GM23338 (cell line): ENCODE measurements at places on chromosomes 7 and 10. TPM values are rescaled to one million over a fixed set of nuclear protein-coding genes. Genes with fewer than 3 reads are reported as not detected.

The FAM221A gene
- polyA plus RNA-seq, result 31.9 and 35.7 TPM in 2 replicates

The CUZD1 gene
- 2.5 and 3.1 TPM in 2 replicates for polyA plus RNA-seq

The NPY4R2 gene
- not detected in 2 replicates for polyA plus RNA-seq

The STEAP1B gene
- 4.5 and 4.9 TPM in 2 replicates for polyA plus RNA-seq

The AOAH gene
- not detected in 2 replicates for polyA plus RNA-seq

The TWIST1 gene
- polyA plus RNA-seq, result 0.24 and 0.35 TPM in 2 replicates

The CALHM1 gene
- 0.11 and 0.16 TPM in 2 replicates for polyA plus RNA-seq

The GTF2IRD1 gene
- 37.1 and 40.9 TPM in 2 replicates for polyA plus RNA-seq

The SAP25 gene
- 3.8 and 3.9 TPM in 2 replicates for polyA plus RNA-seq

- no peak for DNase-seq
Measured at GRCh38 chr10:33286157-33286934, 48.1 kb downstream of the NRP1 start.

DNA sequence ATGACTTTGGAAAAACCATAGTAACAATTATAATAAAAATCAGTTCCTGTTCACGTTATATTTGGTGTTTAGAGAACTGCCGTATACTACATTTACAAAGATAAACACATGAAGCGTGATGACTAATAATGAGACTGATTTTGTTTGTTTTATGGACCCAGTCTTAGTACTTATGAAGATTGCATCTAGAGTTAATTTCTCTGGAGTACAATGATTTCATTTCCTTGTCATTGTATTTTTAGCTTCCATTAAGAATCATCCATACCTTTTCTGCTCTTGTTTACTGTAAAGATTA, 2.9 kb downstream of the RBM20 start:
- no peak for DNase-seq

DNA sequence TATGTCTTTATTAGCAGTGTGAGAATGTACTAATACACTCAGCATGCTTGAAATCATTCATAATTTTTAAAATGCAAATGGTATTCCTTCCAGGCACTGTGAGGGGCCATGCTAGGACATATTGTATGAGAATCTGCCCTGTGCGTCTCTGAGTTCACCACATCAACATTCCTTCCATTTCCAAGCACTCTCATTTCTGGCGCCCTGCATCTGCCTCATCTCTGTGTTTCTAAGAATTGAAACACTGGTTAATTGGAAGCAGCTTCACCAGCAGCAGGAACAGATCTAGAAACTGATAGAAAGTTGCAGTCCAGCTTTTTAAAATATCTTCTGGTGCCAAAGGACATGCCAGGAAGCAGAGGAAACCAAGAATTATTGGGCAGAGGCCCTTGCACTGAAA, 555.9 kb upstream of the DPP6 start:
- no peak for DNase-seq

- DNase-seq, result no peak
Measured at GRCh38 chr10:121788717-121789116, 139.1 kb downstream of the ATE1 start.

GRCh38 chr10:31030260-31030659, 1.4 kb downstream of the ZNF438 start:
- no peak for DNase-seq

- DNase-seq, result no peak
Measured at GRCh38 chr10:132900211-132900756, 42.1 kb downstream of the CFAP46 start.

DNA sequence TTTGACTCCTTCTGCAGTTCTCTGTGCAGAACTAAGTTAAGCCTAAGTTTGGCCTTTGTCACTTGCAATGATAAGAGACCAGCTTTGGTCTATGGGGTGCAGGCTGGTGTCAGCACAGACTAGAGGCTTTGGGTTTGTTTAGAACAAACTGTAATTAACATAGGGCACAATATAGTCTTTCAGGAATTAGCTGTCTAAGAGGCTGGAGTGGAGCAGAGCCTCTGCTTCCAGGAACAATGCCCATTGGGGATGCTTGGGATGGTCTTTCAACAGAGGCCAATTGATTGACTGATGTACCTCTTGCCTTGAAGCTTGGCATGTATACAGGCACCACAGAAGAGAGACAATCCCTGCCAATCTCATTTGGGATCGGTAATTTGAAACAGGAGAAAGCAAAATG, 4.7 kb downstream of the SUFU start:
- DNase-seq, result no peak

DNA sequence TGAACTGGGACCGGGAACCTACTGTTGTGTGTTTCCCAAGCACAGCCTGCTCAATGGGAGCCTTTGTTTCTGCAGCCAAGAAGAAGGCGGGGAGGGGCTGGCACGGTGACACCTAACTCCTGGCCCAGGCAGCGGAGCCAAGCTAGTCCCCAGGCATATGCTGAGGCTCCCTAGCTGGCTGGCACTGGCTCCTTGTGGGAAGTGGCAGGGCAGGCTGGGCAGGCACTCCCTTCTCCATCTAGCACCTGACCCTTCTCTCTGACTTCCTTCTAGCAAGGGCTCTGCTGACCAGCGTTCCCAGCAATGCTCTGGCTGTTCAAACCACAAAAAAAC, 325.0 kb downstream of the PLXNA4 start:
- peak; percentile 48 for DNase-seq

DNA sequence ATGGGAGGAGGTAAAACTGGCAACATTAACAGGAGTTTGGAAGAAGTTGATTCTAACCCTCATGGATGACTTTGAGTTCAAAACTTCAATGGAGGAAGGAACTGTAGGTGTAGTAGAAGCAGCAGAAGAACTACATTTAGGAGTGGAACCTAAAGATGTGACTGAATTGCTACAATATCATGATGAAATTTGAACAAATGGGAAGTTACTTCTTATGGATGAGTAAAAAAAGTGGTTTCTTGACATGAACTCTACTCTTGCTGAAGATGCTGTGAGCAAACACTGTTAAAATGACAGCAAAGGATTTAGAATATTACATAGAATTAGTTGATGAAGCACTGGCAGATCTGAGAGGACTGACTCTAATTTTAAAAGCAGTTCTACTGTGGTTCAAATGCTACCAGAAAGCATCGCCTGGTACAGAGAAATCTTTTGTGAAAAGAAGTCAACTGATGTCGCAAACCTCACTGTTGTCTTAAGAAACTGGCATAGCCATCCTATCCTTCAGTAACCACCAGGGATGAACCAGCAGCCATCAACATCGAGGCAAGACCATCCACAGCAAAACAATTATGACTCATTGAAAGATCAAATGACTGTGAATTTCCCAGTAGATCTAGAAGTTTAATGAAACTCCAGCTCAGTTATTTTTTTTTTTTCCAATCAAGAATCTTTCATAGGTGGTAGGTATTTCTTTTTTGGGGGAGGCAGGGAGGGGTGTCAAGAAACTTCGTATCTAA, 20.8 kb downstream of the BRAF start:
- no peak for DNase-seq

GRCh38 chr7:151844071-151844824, 32.7 kb downstream of the PRKAG2 start:
- DNase-seq, result no peak

- DNase-seq, result no peak
Measured at GRCh38 chr10:14225379-14225778, 105.3 kb downstream of the FRMD4A start.

DNA sequence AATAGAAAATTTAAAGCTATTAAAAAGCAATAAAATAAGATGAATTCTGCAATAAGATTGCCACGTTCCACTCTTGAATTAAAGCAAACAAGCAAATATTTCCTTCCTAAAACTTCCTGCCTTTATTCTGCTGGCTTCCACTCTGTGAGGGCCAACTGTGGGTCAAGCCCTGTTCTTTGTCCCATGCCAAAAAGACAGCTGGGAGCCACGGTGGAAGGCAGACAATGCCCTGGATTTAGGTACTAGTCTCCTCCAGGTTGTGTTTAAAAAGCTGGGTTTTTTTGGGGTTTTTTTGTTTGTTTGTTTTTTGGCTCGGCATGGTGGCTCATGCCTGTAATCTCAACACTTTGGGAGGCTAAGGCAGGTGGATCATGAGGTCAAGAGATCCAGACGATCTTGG, 39.1 kb downstream of the LRRTM3 start:
- no peak for DNase-seq

DNA sequence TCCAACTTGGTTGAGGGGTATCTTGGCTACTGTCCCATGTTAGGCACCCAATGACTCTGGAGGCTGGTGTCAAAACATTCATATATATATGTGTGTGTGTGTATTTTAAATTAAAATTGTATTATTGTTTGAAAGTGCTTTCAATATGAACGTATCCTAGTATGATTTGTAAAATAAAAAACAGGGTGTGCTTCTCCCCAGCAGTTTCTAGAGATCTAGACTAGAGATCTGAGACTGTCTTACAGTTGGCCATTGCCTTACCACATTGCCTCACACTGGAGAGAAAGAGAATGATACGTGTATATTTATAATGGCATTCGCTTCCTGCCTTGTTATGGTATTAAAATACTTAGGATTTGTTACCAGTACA, 1.2 kb downstream of the BAG3 start:
- DNase-seq, result no peak

DNA sequence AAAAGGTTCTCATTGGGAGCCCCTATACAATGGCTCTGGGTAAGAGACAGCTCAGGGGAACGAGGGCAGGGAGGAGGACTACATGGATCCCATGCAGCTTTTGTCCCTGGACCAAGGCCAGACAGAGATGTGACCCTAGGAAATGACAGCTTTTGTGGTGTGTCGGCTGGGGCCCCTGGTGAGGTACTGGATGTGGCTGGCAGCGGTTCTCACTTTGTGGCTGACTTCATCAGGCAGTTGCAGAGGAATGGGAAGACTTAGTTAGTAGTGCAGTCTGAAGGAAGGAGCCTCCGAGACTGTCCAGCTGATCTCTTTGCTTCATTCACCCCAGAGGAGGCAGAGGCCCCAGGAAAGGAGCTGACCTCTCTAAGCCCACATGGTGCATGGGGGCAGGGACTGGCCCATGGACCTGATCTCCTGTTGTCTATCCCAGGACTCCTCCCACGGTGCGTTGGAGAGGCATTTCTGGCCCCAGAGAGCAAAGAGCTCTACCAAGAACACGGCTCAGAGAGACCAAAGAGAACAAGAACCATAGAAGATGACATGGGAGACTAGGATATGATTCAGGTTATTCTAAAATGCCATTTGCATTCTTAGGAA, 202.9 kb downstream of the RPS24 start:
- no peak for DNase-seq

- peak; percentile 61 for DNase-seq
Measured at GRCh38 chr10:44911081-44911540, at the start of gene TMEM72. Gene TMEM72 (plus strand): TSS chr10:44911337. CDS start chr10:44911513, 176 bp downstream.

DNA sequence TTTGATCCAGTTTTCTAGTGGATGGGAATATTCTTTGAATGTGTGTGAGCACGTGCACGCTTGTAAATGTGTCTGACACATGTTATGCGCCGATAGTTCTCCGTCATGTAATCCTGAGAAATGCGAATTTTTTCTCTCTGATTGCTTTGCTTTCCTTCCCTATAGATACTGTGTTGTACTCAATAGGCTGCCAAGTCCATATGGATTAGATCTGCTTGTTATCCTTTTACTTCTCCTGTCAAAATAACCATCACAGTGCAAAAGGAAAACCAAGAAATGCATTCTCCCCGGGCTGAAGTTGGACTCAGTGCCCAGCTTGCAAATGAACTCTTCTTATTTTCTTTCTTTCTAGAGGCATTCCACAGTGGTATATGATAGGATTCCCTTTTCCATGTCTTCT, 131.9 kb downstream of the KIAA1217 start:
- no peak for DNase-seq

DNA sequence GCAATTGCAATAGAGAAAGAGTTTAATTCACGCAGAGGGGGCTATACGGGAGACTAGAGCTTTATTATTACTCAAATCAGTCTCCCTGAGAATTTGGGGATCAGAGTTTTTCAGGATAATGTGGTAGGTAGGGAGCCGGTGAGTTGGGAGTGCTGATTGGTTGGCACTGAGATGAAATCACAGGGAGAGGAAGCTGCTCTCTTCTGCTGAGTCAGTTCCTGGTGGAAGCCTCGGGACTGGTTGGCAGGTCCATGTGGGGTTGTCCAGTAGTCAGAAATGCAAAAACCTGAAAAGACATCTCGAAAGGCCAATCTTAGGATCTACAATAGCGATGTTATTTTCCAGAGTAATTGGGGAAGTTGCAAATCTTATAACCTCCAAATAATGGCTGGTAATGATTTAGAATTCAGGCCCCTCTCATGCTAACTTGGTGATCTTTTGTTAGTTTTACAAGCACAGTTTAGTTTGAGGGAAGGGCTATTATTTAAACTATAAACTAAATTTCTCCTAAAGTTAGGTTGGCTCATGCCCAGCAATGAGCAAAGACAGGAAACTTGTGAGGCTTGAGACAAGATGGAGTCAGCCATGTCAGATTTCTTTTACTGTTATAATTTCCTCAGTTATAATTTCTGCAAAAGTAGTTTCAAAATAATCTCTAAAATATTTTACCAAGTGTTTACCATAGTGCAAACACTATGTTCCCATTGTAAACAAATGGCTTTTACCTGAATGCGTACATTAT, 39.4 kb upstream of the SLC25A13 start:
- DNase-seq, result no peak

- DNase-seq, result no peak
Measured at GRCh38 chr10:61701706-61702105, 39.0 kb downstream of the CABCOCO1 start.

GRCh38 chr10:35896001-35896400, 253.9 kb upstream of the FZD8 start:
- DNase-seq, result no peak

GRCh38 chr7:34281260-34281659, 375.9 kb downstream of the BMPER start:
- DNase-seq, result peak; percentile 24
